NCI-H187 treated with DMSO at 0.1 percent for 48 hours (cell line): ENCODE measurements at places on chromosomes 12 and 14.

DNA sequence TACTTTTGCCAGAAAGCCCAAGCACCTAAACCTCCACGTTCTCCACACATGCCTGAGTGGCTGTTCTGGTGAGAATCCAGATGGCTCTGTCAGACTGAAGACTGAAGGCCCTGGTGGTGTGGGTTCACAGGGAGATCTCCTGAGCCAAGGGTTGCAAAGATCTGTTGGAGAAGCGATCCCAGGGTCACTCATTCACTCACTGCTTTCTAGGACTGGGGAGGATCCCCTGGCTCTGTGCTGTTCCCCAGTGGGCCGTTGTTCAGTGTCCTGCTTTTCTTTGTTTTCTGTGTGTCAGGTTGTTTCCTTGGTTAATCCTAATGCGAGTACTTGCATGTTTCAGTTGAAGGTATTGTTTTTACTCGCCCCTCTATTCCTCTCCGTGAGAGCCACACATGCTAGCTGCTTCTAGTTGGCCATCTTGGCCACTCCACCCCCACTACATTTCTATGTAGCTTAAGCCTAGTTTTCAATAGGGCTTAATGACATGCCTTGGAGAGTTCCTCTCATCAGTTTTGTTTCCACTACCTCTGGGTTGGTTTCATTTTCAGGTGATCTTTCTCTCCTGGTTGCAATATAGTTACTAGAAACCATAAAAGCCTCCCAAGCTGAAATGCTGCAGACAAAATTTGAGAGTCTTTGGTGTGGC is 144.5 kb upstream of the SLC38A2 start:
- no peak for DNase-seq

- DNase-seq: no peak
Observed at GRCh38 chr12:119797090-119797489, 80.0 kb downstream of the CIT start.

DNA sequence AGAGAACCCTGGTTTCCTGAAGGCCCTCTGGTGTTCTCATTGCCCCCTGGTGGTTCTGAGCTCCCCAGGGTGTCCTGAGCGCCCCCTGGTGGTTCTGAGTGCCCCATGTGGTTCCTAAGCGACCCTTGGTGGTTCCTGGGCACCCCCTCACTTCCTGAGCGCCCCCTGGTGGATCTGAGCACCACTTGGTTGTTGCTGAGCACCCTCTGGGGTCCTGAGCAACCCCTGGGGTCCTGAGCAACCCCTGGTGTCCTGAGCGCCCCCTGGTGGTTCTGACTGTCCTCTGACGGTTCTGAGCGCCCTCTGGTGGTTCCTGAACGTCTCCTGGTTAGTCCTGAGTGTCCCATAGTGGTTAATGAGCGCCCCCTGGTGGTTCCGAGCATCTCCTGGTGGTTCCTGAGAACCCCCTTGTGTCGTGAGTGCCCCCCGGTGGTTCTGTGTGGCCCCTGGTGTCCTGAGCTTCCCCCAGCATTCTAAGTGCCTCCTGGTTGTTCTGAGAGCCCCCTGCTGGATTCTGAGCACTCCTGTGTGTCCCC is 568.3 kb downstream of the TMEM121 start:
- DNase-seq: no peak

DNA sequence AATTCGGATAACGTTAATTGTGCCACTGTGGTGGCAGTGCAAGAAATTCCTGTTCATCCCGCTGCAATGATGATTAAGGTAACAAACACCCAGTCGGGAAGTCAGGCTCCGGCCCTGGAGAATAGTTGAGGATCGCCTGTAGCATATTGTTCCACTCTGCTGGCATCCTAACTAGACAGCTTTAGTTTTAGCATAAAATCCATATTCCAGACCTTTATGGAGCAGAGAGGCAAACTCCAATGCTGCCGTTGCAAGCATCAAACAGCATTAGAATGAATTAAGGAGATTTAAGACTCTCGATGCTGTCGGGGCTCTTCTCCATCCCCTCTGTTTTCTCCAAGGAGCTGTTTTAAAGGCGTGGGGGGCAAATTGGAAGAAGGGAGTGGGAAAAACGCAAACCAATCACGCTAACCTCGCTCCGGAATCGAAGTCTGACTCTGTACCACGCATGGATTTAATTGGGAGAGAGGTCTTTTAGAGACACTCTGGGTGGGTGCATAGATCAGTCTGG is 660.4 kb downstream of the VRK1 start:
- DNase-seq: no peak

- no peak for DNase-seq
Observed at GRCh38 chr14:93375673-93376156, 28.7 kb downstream of the COX8C start.

DNA sequence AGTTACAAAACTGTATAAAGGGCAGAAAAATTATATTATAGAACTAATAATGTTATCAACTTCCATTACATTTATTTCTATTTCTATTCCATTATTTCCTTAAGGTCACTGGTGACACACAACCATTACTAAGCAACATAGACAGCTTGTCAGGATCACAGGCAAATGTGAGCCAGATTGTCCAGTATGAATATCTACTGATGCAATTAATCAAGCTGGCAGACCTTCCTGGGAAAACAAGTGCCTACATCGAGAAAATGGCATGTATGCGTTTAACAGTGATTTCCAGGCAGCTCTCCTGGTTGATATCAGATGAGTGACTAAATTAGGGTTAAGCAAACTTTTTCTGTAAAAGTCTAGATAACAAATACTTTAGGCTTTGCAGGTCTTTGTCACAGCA is 36.9 kb upstream of the TSPAN8 start:
- no peak for DNase-seq

- no peak for DNase-seq
Observed at GRCh38 chr12:51028813-51029150, 2.6 kb upstream of the SLC11A2 start.

- peak; percentile 35 for DNase-seq
Observed at GRCh38 chr12:26434299-26435068, 239.1 kb downstream of the SSPN start.

- DNase-seq: no peak
Observed at GRCh38 chr14:34732802-34733201, 18.4 kb upstream of the CFL2 start.

GRCh38 chr14:71591929-71592328 is 340.3 kb upstream of the RGS6 start:
- no peak for DNase-seq

DNA sequence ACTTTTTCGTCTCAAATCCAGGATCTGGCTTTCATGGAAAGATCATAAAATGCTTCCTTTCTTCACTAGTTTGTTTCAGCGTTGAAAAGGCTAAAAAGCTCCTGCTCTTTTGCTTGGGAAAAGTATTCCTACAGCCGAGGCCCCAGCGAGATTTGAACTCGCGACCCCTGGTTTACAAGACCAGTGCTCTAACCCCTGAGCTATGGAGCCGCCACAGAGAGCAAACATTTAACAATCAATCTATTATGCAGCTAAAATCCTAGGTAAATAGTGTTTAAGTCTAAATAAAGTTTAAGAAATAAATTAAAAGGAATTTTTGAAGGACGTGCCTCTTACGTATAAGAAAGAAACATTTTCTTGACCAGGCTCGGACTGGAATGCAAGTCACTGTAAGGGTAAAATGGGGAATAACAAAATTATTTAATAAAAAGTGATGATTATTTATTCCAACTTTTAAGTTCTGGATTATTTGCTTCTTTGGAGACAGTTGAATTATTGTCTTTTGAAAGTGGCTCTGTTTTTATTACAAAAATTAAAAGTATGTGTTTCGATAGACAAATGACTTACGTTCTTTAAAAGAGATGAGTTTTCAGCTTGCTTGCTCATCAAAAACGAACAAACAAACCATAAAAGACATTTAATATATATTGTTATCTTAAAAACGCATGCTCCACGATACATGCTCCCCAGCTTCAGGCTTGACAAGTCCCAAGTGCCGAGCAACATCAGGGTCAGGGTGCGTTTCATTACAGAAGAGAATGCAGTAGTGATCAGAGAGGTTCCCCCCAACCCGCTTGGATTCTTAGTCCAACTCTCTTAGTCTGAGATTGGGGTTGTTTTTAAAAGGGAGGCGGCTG is 10.2 kb downstream of the OR6S1 start:
- DNase-seq: no peak

DNA sequence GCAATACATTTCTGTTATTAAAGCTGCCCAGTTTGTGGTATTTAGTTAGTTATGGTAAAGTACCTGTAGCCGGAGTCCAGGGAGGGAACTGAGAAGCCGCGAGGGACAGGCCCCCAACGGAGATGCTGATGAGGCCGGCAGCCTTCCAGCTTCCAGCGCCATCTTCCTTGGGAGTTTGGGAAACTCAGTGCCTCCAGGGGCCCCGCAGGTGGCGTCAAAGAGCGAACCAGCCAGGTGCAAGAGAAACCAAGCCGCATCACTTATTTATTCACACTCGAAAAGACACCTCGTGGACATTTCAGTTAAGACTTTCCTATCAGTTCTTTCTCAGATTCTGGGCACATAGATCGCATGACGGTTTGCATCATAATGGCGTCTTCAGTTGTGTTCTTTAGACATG is 216.6 kb downstream of the GLT1D1 start:
- no peak for DNase-seq

- DNase-seq: no peak
Observed at GRCh38 chr14:90426663-90427062, 29.8 kb downstream of the CALM1 start.

DNA sequence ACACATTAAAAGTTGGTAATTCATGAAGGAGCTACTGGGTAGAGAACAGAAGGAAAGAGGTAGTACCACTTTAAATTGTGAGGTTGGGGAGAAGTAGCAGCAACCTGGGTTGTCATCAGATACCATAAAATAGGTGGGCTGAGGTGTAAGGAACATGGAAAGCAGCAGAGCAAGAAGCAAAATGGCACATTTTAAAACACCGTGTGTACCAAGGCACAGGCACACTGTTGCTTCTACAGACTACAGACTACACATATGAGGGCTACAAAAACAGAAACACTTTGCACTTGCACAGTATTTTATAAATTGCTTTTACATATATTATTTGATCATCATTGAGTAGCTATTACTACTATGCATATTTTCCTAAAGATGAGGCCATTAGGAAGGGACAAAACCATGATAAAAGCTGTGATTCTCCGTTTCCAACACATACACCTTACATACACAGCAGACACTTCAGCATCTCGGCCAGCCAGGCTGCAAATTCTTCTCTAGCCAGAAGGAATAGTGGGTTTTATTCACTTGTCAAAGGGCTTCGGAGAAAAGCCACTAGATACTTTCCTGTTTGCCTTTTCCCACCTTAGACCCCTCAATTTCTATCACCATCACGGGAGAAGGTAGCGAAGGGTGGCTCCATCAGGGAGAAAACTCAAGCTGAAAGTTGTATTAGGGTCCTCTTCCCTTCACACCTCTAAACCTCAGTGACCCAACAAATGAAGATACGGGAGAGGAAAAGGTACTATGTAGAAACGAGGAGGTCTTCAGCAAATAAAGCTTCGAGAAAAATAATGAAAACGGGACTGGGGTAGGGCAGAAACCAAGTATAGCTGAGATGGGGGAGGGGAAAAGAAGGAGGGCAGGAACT is 1.6 kb downstream of the PYM1 start:
- DNase-seq: no peak

DNA sequence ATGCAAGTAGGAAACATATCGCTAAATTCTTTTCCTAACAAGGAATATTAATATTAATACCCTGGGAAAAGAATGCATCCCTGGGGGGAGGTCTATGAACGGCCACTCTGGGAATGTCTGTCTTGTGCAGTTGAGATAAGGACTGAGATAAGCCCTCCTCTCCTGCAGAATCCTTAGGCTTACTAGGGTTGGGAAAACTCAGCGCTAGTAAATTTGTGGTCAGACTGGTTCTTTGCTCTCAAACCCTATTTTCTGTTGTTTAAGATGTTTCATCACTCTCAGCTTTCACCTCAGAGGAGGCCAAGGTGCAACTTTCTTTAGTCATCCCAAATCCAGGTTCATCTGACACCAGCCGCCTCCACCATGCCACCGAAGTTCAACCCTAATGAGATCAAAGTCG is 11.2 kb upstream of the RESF1 start:
- no peak for DNase-seq

GRCh38 chr12:105485921-105486320 is 155.4 kb downstream of the C12orf75 start:
- DNase-seq: no peak

DNA sequence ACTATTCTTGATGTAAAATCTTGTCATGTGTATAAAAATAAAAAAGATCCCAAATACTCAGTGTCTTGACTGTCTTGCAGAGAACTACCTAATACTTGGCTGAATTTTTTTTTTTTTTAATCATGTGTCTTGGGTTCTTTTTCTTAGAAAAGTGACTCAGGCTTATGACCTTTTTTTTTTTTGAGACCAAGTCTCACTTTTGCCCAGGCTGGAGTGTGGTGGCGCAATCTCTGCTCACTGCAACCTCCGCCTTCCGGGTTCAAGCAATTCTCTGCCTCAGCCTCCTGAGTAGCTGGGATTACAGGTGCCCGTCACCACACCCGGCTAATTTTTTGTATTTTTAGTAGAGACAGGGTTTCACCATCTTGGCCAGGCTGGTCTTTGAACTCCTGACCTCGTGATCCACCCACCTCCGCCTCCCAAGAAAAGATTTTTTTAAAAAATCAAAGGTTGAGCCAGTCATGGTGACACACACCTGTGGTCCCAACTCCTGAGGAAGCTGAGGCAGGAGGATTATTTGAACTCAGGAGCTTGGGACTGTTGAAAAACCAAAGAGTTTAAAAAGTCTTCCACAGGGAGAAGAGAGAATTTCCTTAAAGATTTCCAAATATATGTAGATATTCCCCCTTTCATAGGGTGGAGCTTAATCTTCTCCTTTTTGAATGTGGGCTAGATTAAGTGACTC is 17.7 kb upstream of the TDG start:
- no peak for DNase-seq

GRCh38 chr14:104745431-104745830 is 7.5 kb upstream of the SIVA1 start:
- no peak for DNase-seq

DNA sequence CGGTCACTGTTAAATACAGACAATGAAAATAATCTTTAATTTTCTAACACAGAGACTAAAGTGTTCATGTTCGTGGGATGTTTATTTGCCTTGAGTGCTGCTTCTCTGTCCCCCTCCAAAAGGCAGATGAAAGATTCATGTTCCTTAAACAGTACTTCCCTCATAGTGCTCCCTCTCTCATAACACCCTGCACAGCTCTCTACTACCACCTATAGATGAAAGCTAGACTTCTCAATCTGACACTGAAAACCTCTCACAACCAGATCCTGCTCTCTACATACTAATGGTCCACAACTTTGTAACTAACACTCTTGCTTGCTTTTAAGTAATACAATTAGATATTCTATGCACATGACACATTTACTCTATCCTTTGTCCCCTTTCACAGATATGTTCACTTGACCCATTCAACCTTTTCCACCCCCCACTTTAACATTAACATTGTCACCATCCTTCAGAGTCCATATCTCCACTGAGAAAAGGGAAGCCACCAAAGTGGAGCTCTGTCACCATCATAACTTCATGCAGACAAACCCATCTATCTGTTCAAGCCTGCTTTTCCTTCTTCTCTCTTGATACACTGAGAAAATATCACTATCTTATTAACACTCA is 266.4 kb upstream of the USP15 start:
- no peak for DNase-seq

GRCh38 chr12:3292677-3293412 is 198.2 kb upstream of the PRMT8 start:
- no peak for DNase-seq

GRCh38 chr14:32514681-32515080 is 185.6 kb downstream of the AKAP6 start:
- DNase-seq: no peak

- DNase-seq: no peak
Observed at GRCh38 chr14:75018694-75019093, 16.0 kb downstream of the EIF2B2 start.

GRCh38 chr14:61593330-61593729 is 102.0 kb upstream of the HIF1A start:
- no peak for DNase-seq

GRCh38 chr14:97462081-97462480 is 664.9 kb downstream of the VRK1 start:
- no peak for DNase-seq
